ENCODE measurements at places on chromosomes 3 and 15.

- DNase-seq: no peak
Observed at GRCh38 chr15:88912500-88912921, 668 bp downstream of the MFGE8 start.

DNA sequence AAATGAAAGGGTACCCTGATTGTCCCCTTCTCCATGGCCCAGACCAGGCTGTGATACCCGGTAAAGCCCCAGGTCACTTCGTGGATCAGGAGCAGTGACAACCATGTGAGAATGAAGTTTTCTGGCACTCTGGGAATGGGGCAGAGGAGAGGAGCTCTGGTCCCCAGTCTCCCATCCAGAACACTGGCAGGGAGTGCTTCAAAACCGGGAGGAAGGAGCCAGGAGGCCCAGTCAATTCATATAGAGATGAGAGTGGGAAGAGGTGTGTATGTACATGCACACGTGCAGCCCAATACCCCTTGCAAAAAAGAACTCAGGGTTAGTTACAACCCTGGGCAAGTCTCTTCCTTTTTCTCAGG, 101.4 kb upstream of the TLE3 start:
- DNase-seq: no peak

GRCh38 chr15:24957691-24958090, 2.9 kb downstream of the SNRPN start:
- no peak for DNase-seq

GRCh38 chr3:172309059-172309458, 139.2 kb downstream of the GHSR start:
- no peak for DNase-seq

GRCh38 chr3:114659109-114660061, 365.6 kb downstream of the TIGIT start:
- DNase-seq: no peak

GRCh38 chr15:66078196-66078928, 175.2 kb downstream of the MEGF11 start:
- no peak for DNase-seq

GRCh38 chr3:150049317-150049716, 78.6 kb upstream of the PFN2 start:
- DNase-seq: no peak

- DNase-seq: no peak
Observed at GRCh38 chr15:96756146-96756545, 425.6 kb downstream of the NR2F2 start.

DNA sequence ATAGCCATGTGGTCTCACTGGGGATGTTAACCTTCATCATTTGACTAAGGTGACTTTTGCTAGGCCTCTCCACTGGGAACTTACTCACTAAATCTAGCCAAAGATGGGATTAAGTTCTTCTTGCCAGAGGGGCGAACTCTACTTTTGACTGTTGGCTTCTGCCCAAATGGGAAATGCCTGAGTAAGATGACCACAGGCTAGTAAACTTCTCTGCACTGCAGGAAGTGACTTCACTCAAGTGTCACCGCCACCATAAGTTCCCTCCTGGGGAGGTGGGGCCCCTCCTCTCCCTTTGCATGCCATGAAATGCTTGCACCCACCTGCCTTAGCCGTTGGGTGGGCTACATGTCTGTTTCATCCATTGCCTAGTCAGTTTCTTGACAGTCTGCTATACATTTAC, 388.3 kb downstream of the FEZF2 start:
- no peak for DNase-seq

DNA sequence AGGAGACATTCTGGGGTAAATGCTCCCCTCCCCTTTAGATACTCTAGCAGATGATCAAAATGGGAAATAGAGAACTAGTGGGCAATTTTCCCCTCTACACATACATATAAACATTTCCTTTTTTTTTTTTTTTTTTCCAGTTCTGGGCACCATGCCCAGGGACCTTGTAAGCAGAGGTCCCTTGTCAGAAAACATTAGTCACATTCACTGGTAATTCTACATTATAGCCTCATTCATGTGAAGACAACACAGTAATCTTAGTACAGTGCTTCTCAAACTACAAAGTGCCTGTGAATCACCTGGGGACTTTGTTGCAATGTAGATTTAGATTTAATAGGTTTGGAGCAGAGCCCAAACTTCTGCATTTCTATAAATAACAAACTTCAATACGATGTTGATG, 60.1 kb upstream of the ACTC1 start:
- no peak for DNase-seq

GRCh38 chr15:48802257-48802656, 8.6 kb downstream of the CEP152 start:
- no peak for DNase-seq

DNA sequence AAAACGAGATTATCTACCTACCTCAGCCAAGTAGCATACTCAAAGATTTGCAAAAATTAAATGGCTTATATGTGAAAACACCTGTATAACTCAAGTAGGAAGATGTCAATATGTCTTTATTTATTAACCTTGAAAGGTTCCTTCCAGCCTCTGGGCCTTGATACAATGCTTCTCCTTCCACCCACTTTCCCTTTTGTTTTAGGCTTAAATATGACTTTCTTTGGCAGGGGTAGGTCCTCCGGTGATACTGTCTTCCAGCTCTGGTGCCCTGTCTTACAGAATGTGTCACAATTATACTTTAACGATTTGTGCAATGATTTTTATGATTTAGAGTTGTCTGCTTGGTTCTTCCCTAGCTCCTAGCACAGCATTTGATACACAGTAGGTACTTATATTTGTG, 4.1 kb downstream of the LINS1 start:
- peak; percentile 6 for DNase-seq

- peak; percentile 41 for DNase-seq
Observed at GRCh38 chr3:157129803-157130466, 30.0 kb downstream of the CCNL1 start.

DNA sequence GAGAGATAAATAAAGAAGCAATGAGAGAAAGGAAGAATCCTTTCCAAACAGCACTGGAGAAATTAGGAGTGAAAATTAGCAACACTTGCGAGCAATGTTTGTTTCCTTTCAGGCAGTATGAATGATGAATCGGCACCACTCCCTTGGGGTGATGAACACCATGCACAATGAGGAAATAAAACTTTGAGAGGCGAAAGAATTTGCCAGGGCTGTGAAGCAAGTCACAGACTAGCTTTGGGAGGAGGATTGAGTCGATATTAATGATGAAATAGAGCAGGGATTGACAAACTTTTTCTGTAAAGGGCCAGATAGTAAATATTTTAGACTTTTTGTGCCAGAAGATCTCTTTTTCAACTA, 237.7 kb downstream of the AGBL1 start:
- DNase-seq: no peak

DNA sequence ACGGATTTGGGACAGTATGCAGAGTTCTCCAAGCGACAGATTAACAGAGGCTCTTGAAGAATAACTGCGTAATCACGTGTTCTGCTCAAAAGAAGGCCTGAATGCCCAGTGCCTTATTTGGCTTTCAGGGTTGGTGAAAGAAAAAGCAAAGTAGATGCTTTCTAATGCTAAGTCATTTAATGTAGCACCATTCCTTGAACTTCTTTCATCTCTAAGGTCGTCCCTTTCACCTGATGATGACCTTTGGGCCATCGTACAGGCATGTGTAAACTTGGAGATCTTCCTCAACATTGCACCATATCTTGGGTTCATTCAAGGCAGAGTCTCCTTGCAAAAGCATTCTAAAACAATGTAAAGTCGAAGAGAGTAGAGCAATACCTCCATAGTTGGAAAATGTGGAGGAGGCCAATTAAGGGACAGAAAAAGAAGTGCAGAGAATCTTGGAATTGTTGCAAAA, 48.9 kb downstream of the TMEM44 start:
- no peak for DNase-seq

DNA sequence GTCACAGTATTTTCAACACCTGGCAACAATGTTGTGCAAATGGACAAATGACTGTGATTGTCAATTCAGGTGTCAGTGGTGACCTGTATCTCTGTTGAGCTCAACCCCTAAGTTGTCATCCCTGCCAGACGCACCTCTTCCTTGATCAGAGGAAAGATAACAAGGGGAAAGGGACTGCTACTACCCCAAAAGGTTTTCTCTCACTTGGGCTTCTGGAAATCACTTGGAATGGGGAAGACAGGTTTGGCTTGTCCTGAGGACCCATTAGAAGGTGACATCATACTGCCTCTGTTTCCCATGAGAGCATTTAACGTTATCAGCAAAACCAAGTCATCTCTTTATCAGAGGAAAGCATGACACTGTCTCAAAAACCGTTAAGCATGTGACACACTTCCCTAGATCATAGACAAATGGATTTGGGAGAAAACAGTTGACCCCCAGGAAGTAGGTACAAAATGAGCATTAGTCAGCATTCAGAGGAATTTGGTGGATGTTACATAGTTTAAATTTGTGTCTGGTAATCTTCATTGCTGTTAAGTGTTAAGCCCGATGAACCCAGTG, 769.5 kb downstream of the GRM7 start:
- DNase-seq: no peak

GRCh38 chr3:130259166-130259874, 86.2 kb upstream of the COL6A5 start:
- DNase-seq: no peak

DNA sequence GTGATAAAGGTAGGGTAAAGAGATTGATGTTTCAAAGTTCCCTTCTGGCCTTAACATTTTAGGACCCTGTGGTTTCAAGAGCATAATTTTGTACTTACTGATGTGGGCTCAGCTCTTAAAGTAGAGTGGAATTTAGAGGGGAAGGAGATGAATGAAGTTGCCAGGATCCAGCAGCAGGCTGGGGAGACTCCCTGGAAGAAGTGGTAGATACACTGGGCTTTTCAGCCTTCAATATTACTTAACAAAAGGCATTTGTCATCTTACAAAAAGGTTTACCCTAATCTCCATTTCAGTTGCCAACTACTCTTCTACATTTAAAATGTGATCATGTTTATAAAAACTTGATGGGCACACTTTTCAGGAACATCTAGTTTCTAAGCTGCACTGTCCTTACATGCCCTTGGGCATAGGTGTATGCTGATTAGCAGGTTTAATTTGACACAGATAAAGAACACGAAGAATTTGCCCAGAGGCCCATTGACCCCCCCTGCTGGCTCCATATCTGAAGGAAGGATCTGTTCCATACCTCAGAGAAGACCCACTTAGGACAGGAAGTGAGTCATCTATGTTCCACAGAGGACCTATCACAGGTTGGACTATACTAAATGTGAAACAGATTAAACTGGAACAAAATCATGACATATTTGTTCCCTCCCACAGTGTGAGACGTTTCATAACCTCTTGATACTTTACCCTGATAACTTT, 93.0 kb upstream of the LPP start:
- DNase-seq: peak; percentile 45
